AG04449 (cell line): ENCODE measurements at places on chromosomes 11 and 22.

GRCh38 chr11:69427337-69427736, 54.1 kb upstream of the LINC01488 start:
- DNase-seq = no peak

GRCh38 chr11:17831883-17832282, 97.3 kb downstream of the KCNC1 start:
- no peak for DNase-seq

DNA sequence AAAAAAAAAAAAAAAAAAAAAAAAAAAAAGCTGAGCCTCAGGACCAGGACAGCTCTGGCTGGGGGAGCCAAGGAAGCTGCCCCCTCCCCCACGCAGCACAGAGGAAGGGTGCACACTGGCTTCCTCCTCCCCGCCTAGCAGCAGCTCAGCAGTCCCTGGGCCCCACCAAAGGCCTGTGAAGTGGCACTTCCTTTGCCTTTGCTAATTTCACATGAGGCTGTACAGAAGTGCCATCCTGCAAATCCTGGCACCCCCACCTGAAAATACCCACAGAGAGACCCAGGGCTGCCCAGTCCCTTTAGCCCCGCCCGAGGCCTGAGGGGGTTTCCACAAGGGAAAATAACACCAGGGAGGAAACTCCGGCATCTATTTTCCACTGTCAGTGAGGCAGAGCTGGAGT, 3.9 kb downstream of the RHOG start:
- DNase-seq = no peak

DNA sequence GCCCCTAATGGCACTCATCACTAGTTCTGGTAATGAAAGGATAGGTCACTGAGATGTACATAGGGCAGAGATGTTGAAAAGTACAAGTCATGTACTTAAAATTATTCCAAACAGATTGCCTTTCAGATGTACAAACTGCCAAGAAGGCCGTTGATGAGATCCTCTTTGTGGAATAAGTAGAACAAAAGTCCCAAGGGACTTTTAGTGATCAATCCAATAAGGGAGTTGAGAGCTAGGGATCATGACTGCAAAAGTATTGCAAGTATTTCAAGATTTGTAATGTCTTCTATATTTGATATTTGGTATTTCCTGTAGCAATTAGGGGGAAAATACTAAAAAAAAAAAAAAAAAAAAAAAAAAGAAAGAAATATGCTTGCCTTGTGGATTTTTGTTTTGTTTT, 82.2 kb downstream of the ATG16L2 start:
- peak; percentile 21 for DNase-seq

DNA sequence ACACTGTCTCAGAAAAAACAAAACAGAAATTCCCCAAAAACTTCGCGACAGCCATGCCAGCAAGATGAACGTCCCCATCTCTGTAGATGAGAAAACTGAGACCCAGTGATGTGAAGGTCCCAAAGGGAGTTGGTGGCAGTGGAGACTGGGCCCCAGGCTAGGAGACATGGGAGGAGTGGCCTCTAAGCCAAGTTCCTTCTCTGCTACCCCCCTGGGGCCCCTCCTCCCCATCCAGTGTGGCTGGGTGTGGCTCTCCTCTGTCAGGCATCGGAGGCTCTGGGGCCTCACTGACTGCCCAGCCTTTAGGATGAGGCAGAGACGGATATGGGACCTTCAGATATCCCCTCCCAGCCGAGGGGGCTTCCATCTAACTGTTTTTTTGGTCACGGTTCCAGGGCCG, 9.8 kb downstream of the RELT start:
- DNase-seq = no peak

GRCh38 chr11:2858995-2859698, 26.4 kb downstream of the CDKN1C start:
- DNase-seq = no peak

GRCh38 chr11:57432714-57433163, 5.8 kb upstream of the SLC43A3 start:
- peak; percentile 47 for DNase-seq

GRCh38 chr11:96237766-96238266, 105.2 kb downstream of the MAML2 start:
- DNase-seq = no peak

GRCh38 chr11:105381941-105382340, 227.9 kb upstream of the GRIA4 start:
- DNase-seq = no peak

DNA sequence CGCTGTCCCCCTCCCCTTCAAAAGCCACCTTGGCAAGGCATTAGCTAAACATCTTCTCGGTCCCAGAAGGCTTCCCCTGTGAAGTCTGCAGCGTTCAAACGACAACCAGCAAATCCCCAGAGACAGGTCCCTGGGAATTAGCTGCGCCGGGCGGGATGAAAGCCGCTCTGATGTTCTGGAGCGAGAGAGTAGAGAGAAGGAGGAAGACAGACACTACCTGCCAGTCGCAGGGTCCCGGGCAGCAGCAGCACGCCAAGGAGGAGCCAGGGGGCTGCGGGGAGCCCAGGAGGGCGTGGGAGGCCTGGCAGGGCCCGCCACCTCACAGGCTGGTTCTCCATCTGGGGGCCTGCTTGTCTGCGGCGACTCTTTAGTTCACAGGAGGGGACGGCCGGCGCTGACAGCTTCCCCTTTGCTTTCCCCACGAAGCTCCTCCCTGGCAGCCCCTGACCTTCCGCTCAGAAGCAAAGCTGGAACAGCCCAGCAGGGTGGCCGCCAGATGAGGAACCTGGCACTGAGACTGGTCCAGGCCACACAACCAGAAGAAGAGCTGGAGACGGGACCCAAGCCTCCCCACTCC, at the start of gene NFAM1:
Gene NFAM1, minus strand, starts transcription at position 384 of the 577 bp plus-strand sequence. Its CDS starts 46 bp downstream, at position 338.
- DNase-seq = no peak

DNA sequence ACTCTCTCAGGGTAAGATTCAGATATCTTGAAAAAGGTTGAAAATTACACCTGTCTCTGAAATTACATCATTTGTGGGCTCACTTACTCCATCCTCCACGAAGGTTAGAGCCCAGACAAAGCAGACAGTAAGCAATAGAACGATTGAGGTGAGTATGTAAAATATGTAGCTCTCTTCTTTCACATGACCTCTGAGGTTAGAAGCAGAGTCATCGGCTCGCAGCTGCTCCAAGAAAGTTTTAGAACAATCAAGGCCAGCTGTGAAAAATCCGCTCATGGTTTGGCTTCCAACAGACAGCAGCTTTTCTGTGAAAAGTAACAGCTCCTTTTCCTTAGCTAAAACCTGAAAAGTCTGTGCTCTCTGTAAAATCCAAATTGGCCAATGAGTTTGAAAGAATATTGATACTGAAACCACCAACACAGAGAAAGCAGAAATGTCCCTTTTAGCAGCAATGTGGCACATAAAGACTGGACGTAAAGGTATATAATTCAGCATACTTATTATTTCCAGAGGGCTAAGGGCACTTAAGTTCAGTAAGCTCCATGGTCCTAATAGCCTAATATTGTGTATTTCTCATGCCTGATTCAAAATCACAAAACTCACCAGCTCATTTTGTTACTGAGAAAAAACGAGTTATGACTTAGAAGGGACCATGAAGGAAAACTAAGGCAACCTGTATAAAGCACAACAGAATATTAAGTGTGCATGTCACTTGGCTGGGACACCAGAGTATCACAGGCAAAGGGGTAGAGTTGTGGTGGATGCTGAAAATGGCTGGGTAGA, 78.2 kb downstream of the FAM76B start:
- peak; percentile 7 for DNase-seq

DNA sequence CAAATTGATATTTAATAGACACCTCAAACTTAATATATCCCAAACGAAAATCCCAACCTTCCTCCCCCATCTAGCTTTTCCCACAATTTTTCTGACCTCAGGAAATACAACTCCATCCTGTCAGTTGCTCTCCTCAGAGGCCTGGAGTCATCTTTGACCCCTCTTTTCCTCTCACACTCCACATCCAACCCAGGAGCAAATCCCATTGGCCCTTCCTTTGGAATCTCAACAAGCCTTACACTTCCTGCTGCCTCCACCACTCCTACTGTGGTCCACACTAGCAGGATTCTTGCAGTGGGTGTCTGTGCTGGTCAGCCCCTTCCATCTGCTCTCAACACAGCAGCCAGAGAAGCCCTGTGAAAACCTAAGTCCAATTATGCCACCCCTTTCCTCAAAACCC, 39.3 kb upstream of the RFPL3 start:
- DNase-seq = no peak

DNA sequence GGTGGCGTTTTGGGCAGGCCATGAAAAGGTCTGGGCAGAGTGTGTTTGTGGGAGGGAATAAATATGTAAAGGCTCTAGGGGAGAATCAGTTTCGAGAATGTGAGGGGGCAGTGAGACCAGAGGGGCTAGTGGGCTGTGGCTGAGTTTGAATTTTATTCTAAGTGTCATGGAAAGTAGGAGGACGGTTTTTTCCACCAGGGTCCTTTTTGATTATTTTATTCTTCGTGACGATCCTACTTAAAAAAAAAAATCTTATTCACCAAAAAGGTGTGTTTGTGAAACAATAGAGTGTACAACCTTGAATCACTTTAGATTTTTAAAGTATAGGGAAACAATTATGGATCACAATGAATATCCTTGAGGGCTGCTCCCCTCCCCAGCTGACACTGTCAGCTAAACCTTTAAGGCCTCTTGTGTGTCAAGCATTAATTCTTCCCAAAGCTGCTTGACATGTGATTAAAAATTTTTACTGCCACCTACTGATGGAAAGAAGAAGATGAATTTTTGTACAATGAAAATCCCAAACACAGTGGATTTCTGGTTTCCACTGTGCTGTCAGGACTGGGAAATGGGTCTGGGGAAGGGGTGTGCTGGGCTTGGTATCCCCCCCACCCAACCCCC, 107.5 kb upstream of the OR4B1 start:
- no peak for DNase-seq
